ENCODE measurements at places on chromosomes 3 and 15. TPM values are rescaled to one million over a fixed set of nuclear protein-coding genes. Genes with fewer than 3 reads are reported as not detected.

MYEF2 gene
- 31.7 TPM for total RNA-seq

C3orf52 gene
- 3.1 TPM for total RNA-seq

CCRL2 gene
- total RNA-seq, result 0.81 TPM

ACKR2 gene
- 0.76 TPM for total RNA-seq

DNA sequence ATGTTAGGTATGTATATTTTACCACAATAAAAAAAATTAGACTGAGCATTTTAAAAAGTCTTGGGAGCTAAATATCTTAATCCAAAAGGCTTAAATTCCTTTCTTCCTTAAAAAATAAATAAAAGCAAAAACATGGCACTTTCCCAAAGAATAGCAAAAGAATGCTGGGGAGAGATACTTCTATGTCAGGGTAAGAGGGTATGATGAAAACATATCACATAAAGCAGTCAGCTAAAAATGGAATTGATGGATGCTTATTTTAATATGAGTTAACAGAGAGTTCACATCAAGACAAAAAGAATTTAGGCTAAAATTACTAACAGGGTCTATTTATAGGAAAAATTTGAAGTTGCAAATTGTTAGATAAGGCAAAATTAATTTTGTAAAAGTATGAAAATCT is 141.0 kb downstream of the MYLK start:
- peaks cover 5% of the 10 kb centered on the region for H3K27me3 ChIP-seq
- no peak overlapping the region for H3K27ac ChIP-seq
- H3K36me3 ChIP-seq, result no peaks in the 10 kb centered on the region
- DNase-seq, result no peak
- H3K4me3 ChIP-seq, result no peak overlapping the region

GRCh38 chr3:45642731-45643152 is 46.5 kb upstream of the SACM1L start:
- H3K4me3 ChIP-seq, result no peak overlapping the region
- no peak for DNase-seq
- peaks cover 7% of the 10 kb centered on the region for H3K36me3 ChIP-seq
- H3K27me3 ChIP-seq, result no peaks in the 10 kb centered on the region
- H3K4me1 ChIP-seq, result peaks cover 4% of the 10 kb centered on the region

- H3K36me3 ChIP-seq, result no peaks in the 10 kb centered on the region
- no peak overlapping the region for H3K27ac ChIP-seq
- H3K4me1 ChIP-seq, result no peaks in the 10 kb centered on the region
Measured at GRCh38 chr3:160768031-160768430, 12.0 kb downstream of the PPM1L start.

GRCh38 chr15:48449734-48450133 is 118.5 kb downstream of the DUT start:
- no peaks in the 10 kb centered on the region for H3K4me1 ChIP-seq
- H3K36me3 ChIP-seq, result no peaks in the 10 kb centered on the region
- H3K27me3 ChIP-seq, result peaks cover 3% of the 10 kb centered on the region

DNA sequence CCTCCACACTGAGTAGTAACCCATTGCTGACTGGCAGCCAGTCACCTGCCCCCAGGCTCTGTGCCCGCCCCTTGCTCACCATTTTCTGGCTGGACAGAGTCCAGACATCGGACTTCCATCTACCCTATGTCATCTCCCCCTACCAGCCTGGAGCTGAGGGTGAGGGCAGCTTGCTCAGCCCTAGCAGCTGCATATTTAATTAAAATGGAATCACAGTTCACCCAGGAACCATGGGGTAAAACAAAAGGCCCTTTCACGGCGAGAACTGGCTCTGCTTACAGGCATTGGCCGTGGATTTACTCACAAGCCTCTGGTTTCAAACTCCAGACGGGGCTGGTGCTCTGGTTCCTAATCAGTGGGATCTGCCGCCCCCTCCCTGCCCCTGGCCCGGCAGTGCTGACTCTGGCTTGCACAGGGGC is 94.9 kb upstream of the ATP2B2 start:
- peaks cover 35% of the 10 kb centered on the region for H3K4me1 ChIP-seq
- H3K4me3 ChIP-seq, result no peak overlapping the region
- DNase-seq, result no peak
- H3K27ac ChIP-seq, result no peak overlapping the region

- peaks cover 4% of the 10 kb centered on the region for H3K27me3 ChIP-seq
- no peaks in the 10 kb centered on the region for H3K4me1 ChIP-seq
- no peak for DNase-seq
- H3K36me3 ChIP-seq, result no peaks in the 10 kb centered on the region
- no peak overlapping the region for H3K4me3 ChIP-seq
Measured at GRCh38 chr15:50825946-50826345, 60.4 kb upstream of the SPPL2A start.

DNA sequence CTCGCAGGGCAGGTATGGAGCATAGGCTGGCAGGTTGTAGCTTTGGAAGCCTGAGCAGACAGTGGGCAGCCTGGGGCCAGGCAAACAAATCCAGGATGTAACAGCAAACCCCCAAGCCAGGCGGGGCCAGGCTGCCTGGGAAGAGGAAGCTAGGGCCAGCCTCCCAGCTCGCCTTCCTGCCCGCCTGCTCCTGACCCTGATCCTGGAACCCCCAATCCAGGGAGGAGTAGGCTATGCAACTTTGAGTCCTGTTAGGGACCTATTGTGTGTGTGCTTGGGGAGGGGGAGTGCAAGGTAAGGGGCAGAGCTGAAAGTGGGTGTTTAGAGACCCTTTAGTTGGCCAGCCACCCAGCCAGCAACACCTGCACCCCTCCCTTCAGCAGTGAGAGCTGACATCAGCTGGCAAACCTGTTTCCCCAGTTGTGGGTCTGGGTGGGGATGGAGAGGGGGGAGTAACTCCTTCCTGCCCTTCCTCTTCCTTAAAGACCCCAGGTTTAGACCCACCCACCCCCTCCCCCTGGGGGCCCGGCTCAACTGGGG is 2.5 kb downstream of the NBEAL2 start:
- H3K4me3 ChIP-seq, result no peak overlapping the region
- no peak overlapping the region for H3K27ac ChIP-seq
- no peak for DNase-seq
- no peaks in the 10 kb centered on the region for H3K27me3 ChIP-seq

GRCh38 chr3:52819936-52820335 is 10.5 kb downstream of the ITIH4 start:
- H3K36me3 ChIP-seq, result no peaks in the 10 kb centered on the region
- H3K4me3 ChIP-seq, result no peak overlapping the region
- no peaks in the 10 kb centered on the region for H3K27me3 ChIP-seq
- H3K4me1 ChIP-seq, result no peaks in the 10 kb centered on the region

DNA sequence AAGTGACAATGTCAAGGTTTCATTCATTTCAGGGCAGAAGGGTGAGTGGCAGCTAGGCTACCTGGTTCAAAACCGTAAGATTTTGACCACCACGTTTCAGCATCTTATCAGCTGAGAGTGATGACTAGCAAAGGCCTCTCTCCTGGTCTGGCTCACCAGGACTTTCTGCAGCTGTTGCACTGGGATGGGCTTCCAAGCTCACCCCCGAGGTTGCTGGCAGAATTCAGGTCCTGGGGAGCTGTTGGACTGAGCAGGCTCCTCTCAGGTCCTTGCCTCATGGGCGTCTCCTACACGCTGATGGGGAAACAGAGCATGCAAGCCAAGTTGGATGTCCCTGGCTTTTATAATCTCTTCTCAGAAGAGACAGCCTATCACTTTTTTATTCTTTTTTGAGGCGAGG is 88.8 kb upstream of the RNU6-1 start:
- DNase-seq, result no peak
- H3K27ac ChIP-seq, result no peak overlapping the region
- H3K36me3 ChIP-seq, result peaks cover 2% of the 10 kb centered on the region
- H3K4me1 ChIP-seq, result no peaks in the 10 kb centered on the region

- peaks cover 20% of the 10 kb centered on the region for H3K36me3 ChIP-seq
- H3K27ac ChIP-seq, result peak overlapping the region; percentile 24
- H3K27me3 ChIP-seq, result no peaks in the 10 kb centered on the region
- DNase-seq, result peak; percentile 61
Measured at GRCh38 chr15:68209735-68210408, 4.7 kb upstream of the CALML4 start.

DNA sequence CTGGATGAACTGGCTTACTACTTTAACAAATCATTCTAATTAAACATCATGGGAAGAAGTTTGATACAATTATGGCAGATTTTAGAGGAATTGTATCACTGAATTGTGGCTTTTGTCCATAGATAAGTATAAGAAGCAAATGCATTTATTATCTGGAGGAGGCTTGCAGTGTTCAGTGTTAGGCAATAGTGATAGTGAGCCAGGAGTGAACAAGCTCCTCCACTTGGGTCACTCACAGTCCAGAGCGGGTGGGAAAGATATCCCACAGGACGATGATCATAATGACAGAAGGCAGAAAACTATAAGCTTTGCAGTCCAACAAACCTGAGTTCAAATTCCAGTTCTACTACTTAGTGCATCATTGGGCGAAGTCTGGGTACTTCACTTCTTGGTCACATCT is 64.0 kb upstream of the VILL start:
- no peak for DNase-seq
- H3K4me1 ChIP-seq, result no peaks in the 10 kb centered on the region
- H3K36me3 ChIP-seq, result no peaks in the 10 kb centered on the region
- H3K4me3 ChIP-seq, result no peak overlapping the region
- H3K27ac ChIP-seq, result no peak overlapping the region

- no peaks in the 10 kb centered on the region for H3K36me3 ChIP-seq
- peak; percentile 74 for DNase-seq
- no peak overlapping the region for H3K4me3 ChIP-seq
- H3K27me3 ChIP-seq, result no peaks in the 10 kb centered on the region
- H3K27ac ChIP-seq, result no peak overlapping the region
Measured at GRCh38 chr3:59313365-59313764, 263.5 kb upstream of the CFAP20DC start.

- DNase-seq, result no peak
- no peaks in the 10 kb centered on the region for H3K4me1 ChIP-seq
- H3K36me3 ChIP-seq, result peaks cover 1% of the 10 kb centered on the region
Measured at GRCh38 chr3:189557824-189558223, 73.4 kb upstream of the TP63 start.

GRCh38 chr3:109731639-109732473 is 394.5 kb upstream of the DPPA4 start:
- H3K27ac ChIP-seq, result no peak overlapping the region
- H3K27me3 ChIP-seq, result no peaks in the 10 kb centered on the region
- H3K36me3 ChIP-seq, result peaks cover 2% of the 10 kb centered on the region
- peaks cover 3% of the 10 kb centered on the region for H3K4me1 ChIP-seq
- no peak overlapping the region for H3K4me3 ChIP-seq
- peak; percentile 77 for DNase-seq

GRCh38 chr3:187139126-187139894 is at the start of gene RPL39L:
RPL39L (minus strand) TSS chr3:187139496; CDS start chr3:187121300, 18,196 bp downstream.
- H3K27me3 ChIP-seq, result no peaks in the 10 kb centered on the region
- H3K36me3 ChIP-seq, result peaks cover 20% of the 10 kb centered on the region
- peaks cover 21% of the 10 kb centered on the region for H3K4me1 ChIP-seq
- H3K4me3 ChIP-seq, result peak within 1 kb of the TSS; percentile 91
- DNase-seq, result peak; percentile 95
